ENCODE measurements at places on chromosomes 2 and 18.

DNA sequence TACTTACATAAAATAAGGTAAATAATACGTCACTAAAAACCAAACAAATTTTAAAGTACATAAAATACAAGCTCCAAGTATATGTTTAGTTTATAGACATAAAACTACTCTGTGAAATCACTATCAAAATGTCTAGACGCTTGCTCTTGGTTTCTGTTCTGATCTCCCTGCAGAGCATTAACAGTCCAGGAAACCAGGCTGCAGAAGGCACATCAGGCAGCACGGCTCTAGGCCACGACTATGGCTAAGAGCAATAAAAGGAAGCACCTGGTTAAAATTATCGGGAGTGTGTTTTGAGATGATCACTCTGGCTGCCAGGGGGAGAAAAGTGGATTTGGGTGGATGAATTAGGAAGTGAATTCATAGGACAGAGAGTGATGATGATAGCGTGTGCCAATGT lies 196.0 kb upstream of the SPHKAP start:
- DNase-seq = no peak

DNA sequence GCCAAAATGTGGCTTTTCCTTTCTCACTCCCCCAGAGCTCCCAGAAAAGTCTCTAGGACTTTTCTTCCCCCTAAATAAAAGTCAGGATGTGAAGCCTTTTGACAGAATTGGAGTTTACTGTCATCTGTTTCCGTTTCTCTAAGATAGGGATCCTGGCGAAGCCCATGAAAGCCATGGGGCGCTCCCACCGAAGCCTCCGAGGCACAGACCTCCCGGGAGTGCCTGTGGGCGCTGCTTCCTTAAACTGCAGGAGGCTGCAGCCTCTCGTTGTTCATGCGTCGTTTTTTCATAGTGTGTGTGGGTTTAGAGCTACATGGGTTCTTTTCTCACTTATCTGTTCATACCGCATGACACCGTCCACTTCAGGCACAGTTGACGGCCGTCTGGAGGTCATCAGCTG lies 56.8 kb downstream of the ASAP2 start:
- DNase-seq = no peak

DNA sequence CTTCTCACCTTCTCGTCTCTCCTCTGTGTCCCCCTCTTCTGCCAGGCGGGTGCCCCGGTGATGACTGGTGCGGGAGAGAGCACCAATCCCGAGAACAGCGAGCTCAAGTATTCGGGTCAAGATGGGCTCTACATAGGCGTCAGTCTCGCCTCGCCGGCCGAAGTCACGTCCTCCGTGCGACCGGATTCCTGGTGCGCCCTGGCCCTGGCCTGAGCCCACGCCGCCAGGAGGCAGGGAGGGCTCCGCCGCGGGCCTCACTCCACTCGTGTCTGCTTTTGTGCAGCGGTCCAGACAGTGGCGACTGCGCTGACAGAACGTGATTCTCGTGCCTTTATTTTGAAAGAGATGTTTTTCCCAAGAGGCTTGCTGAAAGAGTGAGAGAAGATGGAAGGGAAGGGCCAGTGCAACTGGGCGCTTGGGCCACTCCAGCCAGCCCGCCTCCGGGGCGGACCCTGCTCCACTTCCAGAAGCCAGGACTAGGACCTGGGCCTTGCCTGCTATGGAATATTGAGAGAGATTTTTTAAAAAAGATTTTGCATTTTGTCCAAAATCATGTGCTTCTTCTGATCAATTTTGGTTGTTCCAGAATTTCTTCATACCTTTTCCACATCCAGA lies 31.3 kb downstream of the GATA6 start:
- no peak for DNase-seq

GRCh38 chr2:172399765-172400164 lies 27.6 kb upstream of the ITGA6 start:
- DNase-seq = no peak

DNA sequence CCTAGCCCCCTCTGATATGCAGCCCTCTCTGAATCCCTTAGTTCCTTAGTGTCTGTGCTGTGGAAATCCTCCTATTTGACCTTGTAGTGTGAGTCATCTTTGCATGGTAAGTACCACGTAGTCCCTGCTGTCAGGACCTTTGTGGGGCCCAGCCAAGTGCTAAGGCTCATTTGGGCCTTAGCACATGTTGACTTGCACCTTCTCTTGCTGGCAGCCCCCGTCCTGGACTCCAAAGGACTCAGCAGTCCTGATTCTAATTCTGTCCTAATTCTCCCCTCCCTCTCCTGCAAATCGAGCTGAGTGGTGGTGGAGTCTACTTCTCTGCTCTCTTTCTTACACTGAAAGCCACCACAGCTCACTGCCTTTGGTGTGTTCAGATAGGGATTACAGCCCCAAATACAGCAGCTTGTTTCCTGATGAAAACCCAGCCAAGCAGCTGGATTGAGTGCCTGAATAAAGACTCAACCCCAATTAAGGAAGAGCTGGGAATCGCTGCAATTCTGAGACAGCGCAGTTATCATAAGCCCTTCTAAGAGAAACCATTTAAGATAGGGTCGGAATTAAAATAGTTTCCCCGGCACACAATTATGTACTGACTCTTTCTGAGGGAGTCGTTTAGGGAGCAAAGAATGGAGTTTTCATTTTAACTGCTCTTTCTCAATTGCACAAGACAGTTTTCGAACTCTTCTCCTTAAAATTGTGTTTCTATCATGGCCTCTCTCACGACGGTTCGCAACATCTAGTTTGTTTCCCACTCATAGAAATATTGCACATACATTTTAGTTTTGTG lies 215.6 kb upstream of the TNP1 start:
- no peak for DNase-seq
